ENCODE measurements at places on chromosomes 7 and 10. TPM values are rescaled to one million over a fixed set of nuclear protein-coding genes. Genes with fewer than 3 reads are reported as not detected.

DNA sequence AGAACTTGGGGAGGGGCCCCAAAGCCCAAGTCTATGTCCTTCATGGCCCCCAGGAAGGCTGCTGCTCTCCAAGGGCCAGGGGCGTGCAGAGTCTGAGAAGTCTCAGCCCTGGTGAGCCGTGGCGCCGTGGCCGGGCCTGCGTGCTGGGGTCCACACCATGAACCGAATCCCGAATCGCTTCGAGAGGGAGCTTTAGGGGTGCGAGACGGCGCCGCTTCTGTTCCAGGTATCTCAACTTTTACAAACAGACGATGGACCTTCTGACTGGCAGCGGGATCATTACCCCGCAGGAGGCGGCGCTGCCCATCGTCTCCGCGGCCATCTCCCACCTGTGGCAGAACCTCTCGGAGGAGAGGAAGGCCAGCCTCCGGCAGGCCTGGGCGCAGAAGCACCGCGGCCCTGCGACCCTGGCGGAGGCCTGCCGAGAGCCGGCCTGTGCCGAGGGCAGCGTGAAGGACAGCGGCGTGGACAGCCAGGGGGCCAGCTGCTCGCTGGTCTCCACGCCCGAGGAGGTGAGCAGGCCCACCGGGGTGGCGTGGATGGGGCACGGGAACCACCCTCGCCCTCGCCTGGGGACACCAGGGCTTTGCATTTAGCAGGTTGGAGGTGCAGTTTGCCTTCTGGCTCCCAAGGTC lies 12.7 kb downstream of the STRA8 start:
- DNase-seq, result no peak

The PNLIPRP1 gene
- not detected for total RNA-seq

GRCh38 chr7:24018331-24018730 lies 265.7 kb upstream of the NPY start:
- no peak for DNase-seq

The SMO gene
- total RNA-seq, result 16.3 TPM

The WASHC2A gene
- total RNA-seq, result 23.0 TPM

DNA sequence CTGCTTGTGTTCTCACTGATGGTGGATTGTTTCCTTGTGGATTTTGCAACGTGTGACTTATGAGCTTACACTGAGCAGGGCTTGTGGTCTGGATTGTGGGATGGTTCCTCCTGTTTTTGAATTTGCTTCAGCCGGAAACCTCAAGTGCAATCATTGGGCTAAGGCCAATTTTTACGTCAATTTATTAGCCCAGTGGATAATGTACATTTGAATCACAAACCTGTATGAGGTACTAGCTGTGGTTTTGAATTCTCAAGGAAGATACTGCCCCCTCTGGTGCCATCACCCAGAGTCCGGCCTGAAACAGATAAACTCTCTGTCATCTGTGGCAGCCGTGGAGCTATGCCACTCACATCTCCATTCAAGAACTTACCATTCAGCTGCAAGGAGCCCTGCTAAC lies 7.3 kb upstream of the ZNF777 start:
- no peak for DNase-seq

- DNase-seq, result no peak
Measured at GRCh38 chr7:41881331-41882130, 178.6 kb upstream of the INHBA start.

The ACSL5 gene
- 1.8 TPM for total RNA-seq

DNA sequence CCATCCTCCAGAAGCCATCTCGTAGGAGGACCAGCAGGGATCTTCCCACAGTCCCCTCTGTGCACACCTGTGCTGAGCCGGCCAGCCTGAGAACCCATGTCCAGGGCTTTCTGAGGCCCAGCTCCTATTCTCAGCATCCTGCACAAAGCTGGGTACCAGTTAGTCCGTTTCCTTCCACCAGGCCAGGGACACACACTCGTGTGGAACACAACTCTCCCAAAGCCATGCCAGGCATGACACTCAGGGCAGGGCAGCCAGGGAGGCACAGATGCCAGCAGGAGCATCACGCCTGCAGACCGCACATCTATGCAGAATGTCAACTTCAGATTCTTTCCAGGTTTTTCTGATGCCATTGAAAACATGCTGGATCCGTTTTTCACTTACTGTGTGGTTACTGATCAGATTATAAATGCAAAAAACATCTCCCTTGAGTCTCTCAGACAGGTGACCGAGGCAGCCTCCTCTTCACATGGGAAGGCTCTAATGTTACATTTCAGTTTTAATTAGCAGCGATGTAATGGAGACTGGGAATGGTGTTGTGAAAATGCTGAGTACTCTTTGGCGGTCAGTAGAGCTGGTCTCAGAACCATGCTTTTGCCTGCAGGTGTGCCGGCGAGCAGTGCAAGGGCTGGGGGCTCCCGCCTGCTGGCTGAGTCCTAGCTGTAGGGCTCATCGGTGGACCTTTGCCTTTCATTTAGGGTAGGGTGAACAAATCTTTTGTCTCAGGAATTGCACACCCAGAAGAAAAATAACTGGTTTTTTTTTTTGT lies 3.3 kb upstream of the SUN1 start:
- no peak for DNase-seq

- DNase-seq, result peak; percentile 70
Measured at GRCh38 chr10:9786576-9786975, 1231.1 kb upstream of the CELF2 start.

The ALDH18A1 gene
- total RNA-seq, result 121 TPM

- no peak for DNase-seq
Measured at GRCh38 chr7:34544621-34545020, 113.4 kb upstream of the NPSR1 start.

- no peak for DNase-seq
Measured at GRCh38 chr7:158776474-158776873, 52.8 kb downstream of the ESYT2 start.

The FAM25A gene
- not detected for total RNA-seq

DNA sequence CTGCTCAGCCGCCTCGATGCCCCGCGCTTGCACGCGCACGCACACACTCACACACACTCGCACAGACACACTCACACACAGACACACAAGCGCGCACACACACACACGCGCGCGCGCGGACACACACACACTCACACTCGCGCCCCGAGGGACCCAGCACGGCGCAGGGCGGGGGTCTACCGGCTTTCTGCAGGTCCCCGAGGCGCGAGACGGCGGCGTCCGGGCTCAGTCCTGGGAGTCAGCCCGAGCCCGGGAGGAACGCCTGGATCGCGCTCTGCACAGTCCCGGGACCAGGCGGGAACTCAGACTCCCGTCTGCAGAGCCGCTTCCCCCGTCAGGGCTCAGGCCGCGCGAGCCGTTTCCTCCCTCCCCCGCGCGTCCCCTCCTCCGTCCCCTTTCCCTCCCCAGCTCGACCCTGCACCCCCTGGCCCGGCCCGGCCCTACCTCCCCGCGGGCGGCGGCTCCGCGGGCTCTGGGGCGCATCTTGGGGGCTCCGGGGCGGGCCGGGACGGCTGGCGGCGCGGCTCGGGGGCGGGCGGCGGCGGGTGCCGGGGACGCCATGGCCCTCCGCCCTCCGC lies 464 bp downstream of the DENND2A start:
- DNase-seq, result peak; percentile 83

GRCh38 chr7:21636694-21637093 lies 93.9 kb downstream of the DNAH11 start:
- DNase-seq, result no peak

The POT1 gene
- 13.5 TPM for total RNA-seq

The TEX47 gene
- not detected for total RNA-seq

GRCh38 chr10:60951272-60951724 lies 7.3 kb upstream of the RHOBTB1 start:
- DNase-seq, result no peak

The SLC18A3 gene
- not detected for total RNA-seq

The SLIT1 gene
- total RNA-seq, result not detected

GRCh38 chr7:51354434-51354833 lies 37.8 kb upstream of the COBL start:
- no peak for DNase-seq

The SPDYE11 gene
- not detected for total RNA-seq

- no peak for DNase-seq
Measured at GRCh38 chr10:122368502-122369254, 5.8 kb upstream of the PLEKHA1 start.

The ELAPOR2 gene
- 1.8 TPM for total RNA-seq

The HOXA9 gene
- 32.1 TPM for total RNA-seq

The ARPC1A gene
- 209 TPM for total RNA-seq

The IKZF1 gene
- not detected for total RNA-seq

The ASIC3 gene
- total RNA-seq, result not detected

DNA sequence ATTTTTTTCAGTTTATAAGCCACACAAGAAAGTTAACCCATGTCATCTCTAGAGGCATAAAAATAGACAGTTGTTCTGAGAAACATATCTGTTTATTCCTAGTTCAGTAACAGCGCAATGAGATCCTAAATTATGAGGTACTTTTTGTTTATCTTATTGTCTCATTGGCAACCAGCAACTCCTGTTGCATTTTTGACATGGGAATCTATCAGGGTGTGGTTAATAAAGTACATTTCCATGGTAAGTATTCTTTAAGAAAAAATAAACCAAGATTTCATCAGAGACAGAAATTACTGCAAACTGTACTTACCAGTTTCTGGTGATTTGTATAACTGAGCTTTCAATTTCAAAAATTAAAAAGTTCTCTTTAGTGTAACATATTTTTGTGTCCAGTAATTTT lies 9.0 kb downstream of the FAS start:
- peak; percentile 24 for DNase-seq

GRCh38 chr7:155296788-155297516 lies 726 bp upstream of the INSIG1 start:
- peak; percentile 93 for DNase-seq

The RAB19 gene
- total RNA-seq, result not detected

- no peak for DNase-seq
Measured at GRCh38 chr10:121291823-121292222, 306.4 kb downstream of the FGFR2 start.

The GHRHR gene
- not detected for total RNA-seq

The AGAP6 gene
- 4.9 TPM for total RNA-seq

DNA sequence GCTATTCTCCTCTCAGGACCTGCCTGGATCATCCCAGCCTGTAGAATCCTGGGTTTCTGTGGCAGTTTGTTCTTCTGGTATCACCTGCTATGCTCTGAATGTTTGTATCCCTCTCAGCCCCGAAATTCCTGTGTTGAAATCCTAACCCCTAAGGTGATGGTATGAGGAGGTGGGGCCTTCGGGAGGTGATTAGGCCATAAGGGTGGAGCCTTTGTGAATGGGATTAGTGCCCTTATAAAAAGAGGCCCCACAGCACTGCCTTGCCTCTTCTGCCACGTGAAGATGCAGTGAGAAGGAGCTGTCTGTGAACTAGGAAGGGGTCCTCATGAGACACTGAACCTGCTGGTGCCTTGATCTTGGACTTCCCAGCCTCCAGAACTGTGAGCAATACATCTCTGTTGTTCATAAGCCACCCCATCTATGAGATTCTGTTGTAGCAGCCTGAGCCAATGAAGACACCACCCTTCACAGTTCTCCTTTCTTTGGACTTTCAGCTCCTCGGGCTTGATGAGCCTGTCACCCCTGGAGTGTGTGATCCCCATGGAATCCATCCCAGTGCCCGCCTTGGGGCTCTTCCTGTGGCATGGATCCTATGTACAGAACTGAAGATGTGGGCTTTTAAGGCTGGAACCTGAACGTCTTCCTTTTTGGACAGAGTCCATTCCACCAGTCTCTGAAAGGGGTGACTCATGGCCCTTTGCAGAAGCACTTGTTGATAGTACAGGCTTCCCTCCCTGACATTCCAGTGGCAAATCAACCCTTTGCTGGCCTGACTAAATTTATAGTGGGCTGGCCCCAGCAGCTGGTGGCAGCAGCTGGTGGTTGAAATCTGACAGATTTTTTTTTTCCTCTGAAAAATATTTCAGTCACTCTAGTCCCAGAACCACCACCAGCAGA lies 138.0 kb downstream of the TACC2 start:
- peak; percentile 94 for DNase-seq

- DNase-seq, result peak; percentile 69
Measured at GRCh38 chr10:126014309-126014708, 117.9 kb downstream of the FANK1 start.

The EPDR1 gene
- 5.2 TPM for total RNA-seq

The KCNMA1 gene
- total RNA-seq, result 14.2 TPM

DNA sequence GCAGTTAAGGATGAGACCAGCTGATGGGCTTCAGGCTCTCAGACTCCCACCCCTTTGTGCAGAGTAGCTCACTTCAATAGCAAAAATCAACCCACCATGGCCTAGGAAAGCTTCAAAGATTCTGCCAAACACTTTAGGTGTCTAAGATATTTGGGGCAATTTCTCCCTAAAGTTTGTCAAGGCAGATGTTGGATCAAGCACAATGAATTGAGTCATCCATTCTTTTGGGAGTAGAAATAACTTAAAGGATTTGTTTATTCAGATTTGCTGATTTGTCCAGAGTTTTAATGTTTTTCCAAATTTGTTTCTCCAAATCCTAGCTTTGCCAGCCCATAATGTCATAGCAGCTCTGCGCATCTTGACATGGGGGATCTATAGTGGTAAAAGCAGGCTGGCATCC lies 855.1 kb downstream of the LRMDA start:
- peak; percentile 64 for DNase-seq

The CLRN3 gene
- not detected for total RNA-seq

- DNase-seq, result no peak
Measured at GRCh38 chr10:88187472-88187871, 324.0 kb downstream of the PTEN start.

DNA sequence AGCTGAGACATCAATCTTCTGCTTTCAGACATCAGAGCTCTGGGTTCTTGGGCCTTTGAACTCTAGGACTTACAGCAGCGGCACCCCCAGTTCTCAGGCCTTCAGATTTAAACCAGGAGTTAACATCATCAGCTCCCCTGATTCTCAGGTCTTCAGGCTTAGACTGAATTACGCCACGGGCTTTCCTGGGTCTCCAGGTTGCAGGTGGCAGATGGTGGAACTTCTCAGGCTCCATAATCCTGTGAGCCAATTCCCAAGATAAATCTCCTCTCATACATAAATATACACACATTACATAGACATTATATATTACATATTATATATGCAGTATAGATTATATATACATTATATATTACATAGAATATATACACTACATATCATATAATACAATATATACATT lies 408.9 kb upstream of the AUTS2 start:
- DNase-seq, result no peak

DNA sequence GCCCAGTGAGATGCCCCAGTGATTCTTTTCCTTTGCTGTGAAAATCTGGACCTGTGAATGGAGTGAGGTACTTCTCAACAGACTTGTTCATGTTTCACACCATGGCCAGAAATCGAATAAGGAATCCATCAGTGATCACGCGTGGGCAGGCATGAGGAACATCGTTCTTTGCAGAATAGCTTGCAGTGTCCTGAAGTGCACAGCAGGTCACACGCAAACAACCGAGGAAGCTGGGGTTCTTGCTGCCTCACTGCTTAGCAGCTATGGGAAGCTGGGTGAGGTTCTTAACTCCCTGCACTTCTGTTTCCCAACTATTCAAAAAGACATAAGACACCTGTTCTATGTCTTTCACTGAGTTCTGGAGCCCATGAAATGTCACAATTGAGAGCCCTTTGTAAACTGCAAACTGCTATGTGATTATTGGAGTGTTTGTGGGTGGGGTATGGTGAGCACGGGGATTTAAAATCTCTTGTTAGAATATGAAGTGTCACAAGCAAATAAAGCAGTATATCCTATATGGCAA lies 253.4 kb downstream of the KIAA1217 start:
- no peak for DNase-seq

All from GM23248 (cell line).